ENCODE measurements at places on chromosomes 4 and X. TPM values are rescaled to one million over a fixed set of nuclear protein-coding genes. Genes with fewer than 3 reads are reported as not detected.

DNA sequence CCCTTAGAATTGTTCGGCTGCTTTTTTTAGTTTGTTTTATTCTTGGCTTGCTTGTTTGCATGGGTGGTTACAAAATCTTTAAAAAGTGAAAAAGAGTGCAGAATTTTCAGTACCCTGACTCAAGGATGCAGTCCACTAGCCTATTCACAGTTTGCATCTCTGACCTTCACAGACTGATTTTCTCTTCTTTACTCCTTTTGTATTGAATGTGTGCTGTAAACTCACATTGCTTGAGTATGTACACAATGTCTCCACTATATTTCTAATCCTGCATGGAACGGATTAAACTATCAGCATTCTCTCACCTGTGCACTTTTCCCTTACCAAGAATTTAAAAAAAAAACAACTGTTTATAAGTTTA is 22.2 kb upstream of the GPM6A start:
- DNase-seq, result no peak

DNA sequence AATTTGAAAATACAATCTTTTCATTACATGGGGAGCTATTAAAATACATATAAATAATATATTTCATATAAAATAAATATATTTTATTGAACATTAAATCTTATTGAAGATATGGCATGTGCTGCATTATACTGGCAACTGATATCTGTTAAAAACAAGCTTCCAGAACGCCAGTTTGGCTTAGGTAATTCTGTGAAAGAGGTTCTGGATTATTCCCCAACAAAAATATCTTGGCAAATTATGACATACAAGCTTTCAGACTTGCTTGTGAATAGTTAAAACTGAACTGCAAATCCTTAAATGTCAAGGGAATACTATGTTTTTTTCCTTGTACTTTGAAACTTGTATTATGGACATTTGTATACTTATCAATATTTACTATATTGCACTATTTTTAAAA is 210.2 kb upstream of the LCORL start:
- DNase-seq, result no peak

SNCA gene
- 0.23 TPM for total RNA-seq

DNA sequence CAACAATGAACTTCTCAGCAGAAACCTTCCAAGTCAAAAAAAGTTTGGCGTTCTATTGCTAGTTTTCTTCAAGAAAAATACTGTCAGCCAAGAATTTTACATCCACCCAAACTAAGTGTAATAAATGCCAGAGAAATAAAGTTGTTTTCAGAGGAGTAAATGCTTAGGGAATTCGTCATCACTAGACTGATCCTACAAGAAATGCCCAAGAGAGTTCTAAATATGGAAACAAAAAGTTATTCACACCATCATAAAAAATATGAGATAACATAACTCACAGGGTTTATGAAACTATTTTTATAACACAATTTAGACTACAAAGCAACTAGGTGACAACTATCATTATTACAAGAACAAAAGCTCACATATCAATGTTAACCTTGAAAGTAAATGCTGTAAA is 259.5 kb upstream of the GABRA2 start:
- DNase-seq, result no peak
